ENCODE measurements at places on chromosomes 13 and 19. TPM values are rescaled to one million over a fixed set of nuclear protein-coding genes. Genes with fewer than 3 reads are reported as not detected.

GRCh38 chr19:823565-824121 is 1.9 kb upstream of the PLPPR3 start:
- no peak for DNase-seq

- DNase-seq = no peak
Measured at GRCh38 chr13:34879851-34880250, 62.2 kb upstream of the NBEA start.

- DNase-seq = no peak
Measured at GRCh38 chr13:52155177-52155576, 4.2 kb downstream of the NEK3 start.

DNA sequence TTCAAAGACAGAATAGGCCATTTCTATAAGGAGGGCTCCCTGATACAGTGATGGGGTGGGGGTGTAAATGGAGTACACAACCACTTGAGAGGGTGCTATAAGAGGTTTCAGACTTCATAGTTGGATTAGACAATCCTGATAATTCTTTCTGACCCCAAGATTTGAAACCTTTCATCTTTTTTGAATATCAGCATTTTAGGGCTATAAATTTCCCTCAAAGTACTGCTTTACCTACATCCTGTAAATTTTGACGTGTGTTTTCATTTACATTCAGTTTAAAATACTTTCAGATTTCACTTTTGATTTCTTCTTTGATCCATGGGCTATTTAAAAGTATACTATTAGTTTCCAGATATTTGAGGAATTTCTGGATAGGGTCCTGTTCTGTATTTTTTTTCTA is 40.0 kb upstream of the SIN3B start:
- DNase-seq = no peak

DNA sequence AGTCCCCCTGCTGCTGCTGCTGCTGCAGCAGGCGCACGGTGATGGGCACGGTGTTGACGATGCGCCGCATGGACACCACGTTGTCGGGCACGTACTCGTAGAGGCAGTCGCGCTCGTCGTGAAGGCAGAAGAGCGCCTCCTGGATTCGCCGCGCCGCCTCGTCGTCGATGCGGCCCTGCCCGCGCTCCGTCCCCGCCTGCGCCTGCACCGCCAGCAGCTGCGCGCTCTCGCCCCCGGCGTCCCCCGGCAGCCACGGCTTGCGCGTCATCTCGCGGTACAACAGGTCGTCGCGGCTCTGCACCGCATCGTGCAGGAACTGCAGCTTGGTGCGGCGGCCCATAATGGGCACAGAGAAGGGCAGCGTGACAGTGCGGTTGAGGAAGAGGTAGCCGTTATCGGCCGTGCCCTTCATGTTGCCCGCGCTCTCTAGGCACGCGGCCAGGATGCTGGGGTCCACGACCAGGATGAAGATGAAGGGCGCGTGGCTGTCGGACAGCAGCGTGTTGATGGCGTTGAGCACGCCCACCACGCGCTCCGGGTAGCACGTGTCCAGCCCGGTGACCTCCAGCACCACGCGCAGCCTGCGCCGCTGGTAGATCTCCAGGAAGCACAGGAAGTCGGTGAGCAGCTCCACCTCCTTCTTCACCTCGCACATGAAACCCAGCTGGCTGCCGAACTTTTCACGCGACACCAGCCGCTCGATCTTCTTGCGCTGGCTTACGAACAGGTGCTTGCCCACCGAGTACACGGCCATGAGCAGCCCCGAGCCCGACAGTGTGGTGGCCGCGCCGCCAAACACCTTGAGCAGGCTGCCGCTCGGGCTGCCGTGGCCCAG is 8.1 kb downstream of the NKPD1 start:
- DNase-seq = no peak

DNA sequence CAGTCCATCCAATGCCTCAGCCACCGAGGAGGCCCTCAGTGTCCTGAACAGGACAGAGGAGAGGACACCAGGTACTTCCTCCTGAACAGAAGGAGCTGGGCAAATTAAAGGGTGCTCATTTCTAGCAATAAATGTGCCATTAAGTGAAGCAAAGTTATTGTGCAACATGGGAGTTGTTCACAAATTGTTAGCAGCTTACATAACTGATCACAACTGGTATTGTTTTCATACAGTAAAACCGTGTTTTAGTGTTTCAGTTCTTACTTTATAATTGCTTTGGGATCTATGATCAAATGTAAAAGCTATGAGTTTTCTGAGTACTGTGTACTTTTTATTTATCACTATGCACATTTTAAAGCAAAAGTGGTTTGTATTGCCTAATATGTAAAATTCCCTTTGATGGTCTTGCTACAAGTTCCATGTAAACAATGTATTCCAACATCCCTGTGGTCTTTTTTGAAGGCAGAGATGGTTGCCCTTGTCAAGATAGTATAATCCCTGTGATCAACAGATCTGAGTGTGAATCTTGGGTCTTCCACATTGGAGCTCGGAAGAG is 263.1 kb downstream of the FGF14 start:
- no peak for DNase-seq

DNA sequence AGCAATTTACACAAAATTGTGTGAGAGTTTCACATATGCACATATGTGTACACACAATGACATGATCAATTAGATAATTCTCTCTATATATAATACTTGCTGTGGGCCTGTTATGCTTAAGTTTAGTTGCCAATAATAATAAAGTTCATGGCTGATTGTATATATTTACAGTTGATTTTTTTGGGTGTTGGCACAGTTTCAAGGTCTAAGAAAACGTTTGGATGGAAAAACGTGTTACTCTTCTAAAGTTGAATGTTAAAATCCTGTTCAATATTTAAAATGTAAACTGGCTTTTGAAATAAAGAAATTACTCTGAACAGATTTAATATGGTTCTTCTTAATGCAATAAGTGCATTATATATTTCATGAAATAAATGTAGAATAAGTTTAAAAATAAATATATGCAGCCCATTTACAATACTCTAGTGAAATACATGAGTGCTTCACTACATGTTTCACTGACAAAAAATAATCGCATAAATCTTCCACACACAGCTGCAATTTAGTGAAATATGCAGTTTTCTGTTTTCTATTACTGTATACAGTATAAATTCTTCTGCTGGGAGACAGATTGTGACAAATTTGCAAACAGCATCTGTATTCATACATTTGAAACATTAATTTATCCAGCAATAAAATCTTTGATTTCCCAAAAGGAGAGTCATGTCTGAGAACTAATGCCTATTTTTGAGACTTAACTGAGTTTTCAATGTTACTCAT is 586.9 kb upstream of the KLHL1 start:
- DNase-seq = no peak

GRCh38 chr13:24648271-24648670 is 31.9 kb upstream of the ATP12A start:
- no peak for DNase-seq

DNA sequence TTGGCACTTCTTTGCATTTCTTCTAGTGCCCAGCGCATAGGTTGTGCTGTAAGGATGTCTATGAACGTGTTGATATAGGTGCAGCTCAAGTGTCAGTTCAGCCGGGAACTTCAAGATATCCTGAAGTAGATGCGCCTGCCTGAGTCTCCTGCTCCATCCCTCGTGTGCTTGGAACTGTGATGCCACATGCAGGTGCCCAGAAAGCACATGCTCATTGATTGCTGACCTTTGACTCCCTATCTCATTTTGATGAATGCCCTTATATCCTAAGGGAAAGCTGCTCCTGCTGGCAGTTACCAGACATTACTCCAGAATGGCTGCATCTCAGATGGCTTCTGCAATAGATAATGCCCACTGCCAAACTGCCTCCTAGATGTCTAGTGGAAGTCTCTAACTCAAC is 40.9 kb downstream of the CBY2 start:
- no peak for DNase-seq

DNA sequence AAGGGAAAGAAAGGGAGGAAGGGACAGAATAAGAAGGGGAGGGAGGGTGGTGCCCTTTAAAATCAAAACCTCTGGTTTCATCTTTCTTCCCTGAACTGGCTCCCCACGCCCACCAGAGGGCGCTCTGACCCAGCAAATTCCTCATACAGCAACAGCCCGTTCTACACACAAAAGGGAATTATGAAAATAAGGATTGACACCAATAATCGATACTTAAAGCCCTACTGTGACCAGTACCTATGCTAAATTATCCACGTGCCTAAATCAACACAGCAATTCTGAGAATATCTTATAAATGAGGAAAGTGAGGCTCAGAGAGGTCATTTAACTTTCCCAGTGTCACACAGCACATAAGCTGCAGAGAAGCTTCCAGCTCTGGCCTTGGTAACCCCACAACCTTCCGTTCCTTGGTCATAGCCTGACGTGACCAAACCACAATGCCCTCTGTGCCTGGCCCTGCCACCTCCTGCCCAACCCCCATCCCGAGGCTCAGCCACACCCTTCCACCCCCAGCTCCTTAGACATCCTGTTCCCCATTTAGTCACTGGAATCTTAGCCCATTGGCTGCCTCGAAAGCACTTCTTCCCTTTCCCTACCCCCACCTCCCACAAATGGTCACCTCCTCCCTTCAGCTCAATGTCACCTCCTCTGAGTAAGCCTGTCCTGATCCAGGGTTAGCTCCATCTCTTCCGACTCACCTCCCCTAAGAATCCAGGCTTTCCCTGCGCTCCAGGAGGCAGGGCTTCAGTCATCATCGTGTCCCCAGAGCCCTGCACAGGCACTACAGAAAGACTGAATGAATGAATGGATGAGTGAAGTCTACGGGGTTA is 34.2 kb upstream of the PNMA8B start:
- peak; percentile 85 for DNase-seq

DNA sequence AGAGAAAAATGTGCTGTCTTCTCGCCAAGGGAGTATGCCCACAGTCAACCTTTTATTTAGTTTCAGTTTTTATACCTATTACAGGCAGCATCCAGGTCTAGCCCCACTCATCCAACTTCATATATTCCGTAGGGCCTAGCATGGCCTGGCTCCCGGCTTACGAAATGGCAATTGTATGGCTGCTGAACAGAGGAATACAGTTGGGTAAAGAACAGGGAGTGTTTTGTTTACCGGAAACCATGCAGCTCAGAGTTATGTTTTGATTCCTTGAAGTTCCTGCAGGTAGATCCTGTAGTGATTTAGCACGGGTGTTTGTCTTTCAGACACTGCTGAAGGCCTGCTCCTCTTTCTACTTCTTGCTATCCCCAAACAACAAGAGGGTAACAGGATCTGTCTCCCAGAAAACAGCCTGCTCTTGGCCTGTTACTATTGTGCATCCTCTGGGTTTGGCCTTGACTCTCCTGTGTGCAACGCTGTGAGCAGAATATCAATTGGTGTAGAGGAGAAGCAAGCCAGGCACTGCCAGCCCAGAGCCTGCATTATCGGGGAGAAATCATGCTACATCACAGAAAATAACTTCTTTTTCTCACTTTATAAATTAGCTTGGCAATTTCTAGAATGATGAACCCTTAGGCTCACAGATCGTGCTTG is 32.4 kb downstream of the OLFM4 start:
- DNase-seq = no peak

DNA sequence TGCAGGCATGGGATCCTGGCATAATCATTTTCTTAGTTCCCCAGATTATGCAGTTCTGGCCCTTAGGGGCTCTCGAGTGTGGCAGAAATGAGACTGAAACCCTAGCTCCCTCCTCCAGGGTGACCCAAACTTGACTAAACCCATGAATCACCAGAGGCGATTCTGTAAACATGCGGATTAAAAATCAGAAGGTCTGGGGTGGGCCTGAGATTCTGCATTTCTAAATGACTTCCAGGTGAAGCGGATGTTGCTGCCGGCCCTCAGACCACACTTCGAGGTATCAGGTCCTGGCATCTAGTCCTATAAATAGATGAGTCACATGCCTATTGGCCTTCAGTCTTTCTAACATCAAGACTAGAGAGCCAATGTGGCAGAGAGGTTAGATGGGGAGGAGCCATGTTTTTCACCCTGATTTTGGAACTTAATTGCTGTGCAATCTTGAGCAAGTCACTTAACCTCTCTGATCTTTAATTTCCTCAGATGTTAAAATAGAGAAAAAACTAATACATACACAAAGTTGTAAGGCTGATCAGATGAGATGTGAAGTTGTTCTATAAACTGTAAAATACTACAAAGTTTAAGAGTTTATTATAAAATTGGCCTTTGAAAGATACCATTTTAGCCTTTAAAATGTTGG is 431.2 kb downstream of the FOXO1 start:
- DNase-seq = no peak

DNA sequence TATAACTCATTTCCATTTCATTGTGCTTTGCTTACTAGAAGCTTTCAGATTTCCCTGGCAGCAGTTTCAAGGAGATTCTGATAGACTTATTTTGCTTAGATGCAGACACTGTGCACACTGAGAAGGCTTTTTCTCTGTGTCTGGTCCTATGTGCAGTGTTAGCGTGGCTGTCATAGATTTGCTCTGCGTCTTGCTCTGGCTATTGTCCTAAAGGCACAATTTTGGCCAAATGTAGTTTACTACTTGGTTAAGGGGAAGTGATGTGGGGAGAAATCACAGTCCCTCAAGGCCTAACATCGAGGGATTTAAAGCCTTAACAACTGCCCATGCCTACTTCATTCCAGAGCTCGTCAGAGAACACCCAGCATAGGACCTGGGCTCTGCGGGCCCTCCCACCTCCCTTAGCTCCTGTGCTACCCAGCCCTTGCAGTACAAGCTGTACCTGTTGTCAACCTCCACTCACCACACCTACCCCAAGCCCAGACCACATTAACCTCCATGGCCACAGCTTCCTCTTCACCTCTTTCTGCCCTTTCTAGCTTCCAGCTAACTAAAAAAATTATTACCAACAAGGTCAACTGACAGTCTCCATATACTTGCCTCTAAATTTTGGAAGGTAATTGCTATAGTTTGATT is 38.9 kb upstream of the KATNAL1 start:
- DNase-seq = no peak

- no peak for DNase-seq
Measured at GRCh38 chr19:42410371-42410770, 16.8 kb downstream of the LIPE start.

DNA sequence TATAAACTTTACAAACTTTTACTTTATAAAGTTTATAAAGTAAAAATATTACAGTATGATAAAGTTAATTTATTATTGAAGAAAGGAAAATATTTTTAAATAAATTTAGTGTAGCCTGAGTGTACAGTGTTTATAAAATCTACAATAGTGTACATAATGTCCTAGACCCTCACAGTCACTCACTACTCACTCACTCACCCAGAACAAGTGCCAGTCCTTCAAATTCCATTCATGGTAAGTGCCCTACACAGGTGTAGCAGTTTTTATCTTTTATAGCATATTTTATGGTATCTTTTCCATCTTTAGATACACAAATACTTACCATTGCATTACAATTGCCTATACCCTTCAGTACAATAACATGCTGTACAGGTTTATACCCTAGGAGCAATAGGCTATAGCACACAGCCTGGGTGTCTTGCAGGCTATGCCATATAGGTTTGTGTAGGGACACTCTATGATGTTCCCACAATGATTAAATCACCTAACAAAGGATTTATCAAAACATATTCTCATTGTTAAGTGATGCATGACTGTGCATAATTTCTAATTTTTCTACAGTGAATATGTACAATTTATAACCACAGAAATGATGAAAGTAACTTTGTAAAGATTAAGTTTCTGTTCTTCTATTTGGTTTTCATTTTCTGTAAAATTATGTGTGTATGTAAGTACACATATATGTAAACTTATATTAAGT is 98.0 kb downstream of the SPRY2 start:
- no peak for DNase-seq

GRCh38 chr13:27976362-27977091 is 7.4 kb upstream of the CDX2 start:
- DNase-seq = no peak

The KCNJ14 gene
- 0.71 TPM for total RNA-seq

The LGALS14 gene
- total RNA-seq = not detected

The BBC3 gene
- total RNA-seq = 5.4 TPM

The SIGLEC7 gene
- 2.0 TPM for total RNA-seq

The ELAVL1 gene
- 49.7 TPM for total RNA-seq

The BCAM gene
- 164 TPM for total RNA-seq

The SLC46A3 gene
- 10.1 TPM for total RNA-seq

The ZNF177 gene
- total RNA-seq = 6.2 TPM

The TARM1 gene
- total RNA-seq = not detected

The C19orf38 gene
- total RNA-seq = 2.7 TPM

The CACNG8 gene
- 0.22 TPM for total RNA-seq

Data from sciatic nerve (tissue), 2 donors.